Daoy (cell line): ENCODE measurements at places on chromosomes 1 and 21. TPM values are rescaled to one million over a fixed set of nuclear protein-coding genes. Genes with fewer than 3 reads are reported as not detected.

Gene WDR4
- total RNA-seq = 35.8 and 37.9 TPM in 2 replicates

Gene GPR52
- total RNA-seq = not detected in 2 replicates

Gene CLCA2
- total RNA-seq = not detected in 2 replicates

Gene SYTL1
- 1.2 and 2.1 TPM in 2 replicates for total RNA-seq

Gene TMEM54
- 27.7 and 48.1 TPM in 2 replicates for total RNA-seq

Gene GUCA2B
- total RNA-seq = not detected in 2 replicates

Gene LHX8
- 0.46 TPM in 1 of 2 replicates, not detected in the other for total RNA-seq

Gene BATF3
- total RNA-seq = 3.1 and 12.4 TPM in 2 replicates

- DNase-seq = peak; percentile 20
Observed at GRCh38 chr1:203328714-203329122, 22.2 kb downstream of the FMOD start.

DNA sequence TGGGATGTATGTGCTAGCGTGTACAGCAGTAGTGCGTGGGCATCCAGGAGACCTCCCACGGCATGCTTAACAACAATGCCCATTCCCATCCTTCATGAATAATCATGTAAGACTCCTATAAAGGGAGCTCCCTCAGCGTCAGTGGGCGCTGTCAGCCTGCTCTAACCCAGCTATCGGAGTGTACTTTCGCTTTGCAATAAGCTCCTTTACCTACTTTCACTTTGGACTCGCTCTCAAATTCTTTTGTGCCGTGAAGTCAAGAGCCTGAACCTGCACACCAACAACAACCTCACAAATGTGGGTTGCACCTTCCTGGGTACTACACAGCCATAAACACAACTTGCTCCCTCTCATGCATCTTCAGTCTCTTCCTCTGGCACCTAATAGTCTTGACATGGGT lies 114.8 kb upstream of the PAXBP1 start:
- peak; percentile 78 for DNase-seq

- no peak for DNase-seq
Observed at GRCh38 chr1:41726899-41727748, 191.6 kb downstream of the HIVEP3 start.

DNA sequence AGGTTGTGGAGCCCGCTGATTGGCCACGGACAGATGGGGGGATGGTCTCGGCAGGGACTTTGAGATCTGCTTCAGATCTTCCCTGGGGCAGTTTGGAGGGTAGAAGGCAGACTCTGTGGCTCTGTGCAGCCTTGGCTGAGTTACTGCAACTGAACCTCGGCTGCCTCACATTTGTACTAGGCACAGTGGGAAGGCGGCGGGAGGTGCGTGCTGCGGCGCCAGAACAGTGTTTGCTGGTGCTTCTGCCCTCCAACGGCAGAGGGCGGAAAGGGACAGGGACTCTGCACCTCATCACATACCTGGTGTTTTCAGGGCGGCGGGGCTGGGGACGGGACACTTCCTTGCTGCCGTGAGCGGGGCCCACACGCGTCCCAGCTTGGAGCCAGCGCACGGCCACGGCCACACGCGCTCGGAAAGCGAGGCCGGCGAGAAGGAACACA lies 26.2 kb downstream of the SLC66A1 start:
- no peak for DNase-seq

- no peak for DNase-seq
Observed at GRCh38 chr1:207826557-207827487, 75.0 kb downstream of the CD46 start.

DNA sequence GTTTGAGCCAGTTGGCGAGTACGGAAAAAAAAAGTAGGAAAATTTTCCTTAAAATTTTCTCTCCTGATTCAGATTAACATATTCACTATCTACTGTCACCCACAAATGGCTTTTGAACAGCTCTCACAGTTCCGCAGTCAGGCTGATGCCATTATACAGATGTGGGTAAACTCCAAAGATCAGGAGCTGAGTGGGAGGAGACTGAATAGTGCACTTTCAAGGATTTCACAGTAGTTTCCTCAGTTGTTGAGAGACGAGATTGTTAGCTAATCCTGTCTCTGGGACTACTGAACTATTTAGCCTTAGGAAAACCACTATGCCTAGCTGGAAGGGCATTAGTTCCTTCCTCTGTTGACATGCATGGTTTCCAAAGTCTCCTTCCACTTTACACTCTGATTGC lies 3.2 kb upstream of the DISP1 start:
- no peak for DNase-seq

DNA sequence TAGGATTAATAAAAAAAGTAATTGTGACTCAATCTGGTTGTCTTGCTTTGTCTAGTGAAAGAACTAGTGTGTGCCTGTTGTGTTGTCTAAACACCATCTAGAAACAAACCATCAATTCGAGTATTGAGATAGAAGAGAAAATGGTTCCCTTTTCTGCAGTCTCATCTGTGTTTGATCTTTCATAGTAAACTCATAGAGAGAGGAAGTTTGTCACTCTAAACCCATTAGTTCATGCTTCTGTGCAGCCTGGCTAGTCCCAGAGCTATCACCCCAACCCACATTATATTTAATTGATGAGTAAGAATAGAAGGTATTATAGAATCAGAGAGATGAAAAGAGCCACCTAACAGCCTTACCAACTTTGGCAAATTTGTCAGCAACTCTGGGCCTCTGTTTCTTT lies 99.5 kb downstream of the TGFB2 start:
- DNase-seq = no peak

DNA sequence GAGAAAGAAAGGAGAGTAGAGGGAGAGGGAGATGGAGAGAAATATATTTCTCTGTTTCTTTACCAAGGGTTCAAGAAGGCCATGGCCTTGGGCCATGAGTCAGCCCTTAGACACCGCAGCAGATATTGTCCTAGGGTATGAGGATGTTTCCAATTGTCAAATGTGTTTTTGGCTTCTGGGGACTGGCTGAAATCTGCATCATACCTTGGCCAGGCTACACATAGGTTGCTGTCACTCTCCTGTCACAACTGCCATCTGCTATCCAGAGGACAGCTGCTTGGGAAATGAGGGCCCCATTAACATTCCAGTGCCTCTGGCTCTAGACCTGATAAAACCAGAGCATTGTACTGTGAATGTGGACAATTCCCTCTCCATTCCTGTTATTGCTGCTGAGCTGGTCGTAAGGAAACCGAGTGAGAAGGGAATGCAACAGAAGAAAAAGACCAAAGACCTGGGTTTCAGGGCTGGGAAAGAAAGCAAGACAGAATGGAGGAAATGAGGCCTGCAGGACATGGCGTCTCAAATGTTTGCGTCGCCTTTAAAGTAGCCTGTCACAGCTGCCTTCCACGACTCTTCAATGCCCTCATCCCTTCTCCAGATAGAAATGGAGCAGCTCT lies 8.8 kb upstream of the PIGC start:
- no peak for DNase-seq

DNA sequence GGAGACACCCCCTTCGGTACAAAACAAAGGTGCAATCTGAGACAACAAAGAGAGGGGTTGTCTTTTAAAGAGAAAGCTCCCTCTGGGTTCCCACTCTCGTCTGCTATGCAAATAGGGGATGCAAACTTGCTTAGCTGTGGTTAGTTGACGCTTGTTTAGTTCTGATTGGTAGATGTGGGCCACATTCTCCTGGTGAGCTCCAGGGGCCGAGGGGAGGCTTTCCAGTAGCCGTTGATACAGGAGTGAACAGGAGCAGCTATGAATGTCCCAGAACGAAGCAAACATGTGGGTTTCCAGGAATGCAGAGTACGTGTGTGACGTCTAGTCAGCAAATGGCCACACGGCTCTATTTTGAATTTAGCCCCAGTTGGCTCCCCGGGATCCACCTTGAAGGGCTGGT lies 14.7 kb downstream of the TFF2 start:
- peak; percentile 41 for DNase-seq

- peak; percentile 95 for DNase-seq
Observed at GRCh38 chr1:24022581-24023361, 42.6 kb upstream of the SRSF10 start.

DNA sequence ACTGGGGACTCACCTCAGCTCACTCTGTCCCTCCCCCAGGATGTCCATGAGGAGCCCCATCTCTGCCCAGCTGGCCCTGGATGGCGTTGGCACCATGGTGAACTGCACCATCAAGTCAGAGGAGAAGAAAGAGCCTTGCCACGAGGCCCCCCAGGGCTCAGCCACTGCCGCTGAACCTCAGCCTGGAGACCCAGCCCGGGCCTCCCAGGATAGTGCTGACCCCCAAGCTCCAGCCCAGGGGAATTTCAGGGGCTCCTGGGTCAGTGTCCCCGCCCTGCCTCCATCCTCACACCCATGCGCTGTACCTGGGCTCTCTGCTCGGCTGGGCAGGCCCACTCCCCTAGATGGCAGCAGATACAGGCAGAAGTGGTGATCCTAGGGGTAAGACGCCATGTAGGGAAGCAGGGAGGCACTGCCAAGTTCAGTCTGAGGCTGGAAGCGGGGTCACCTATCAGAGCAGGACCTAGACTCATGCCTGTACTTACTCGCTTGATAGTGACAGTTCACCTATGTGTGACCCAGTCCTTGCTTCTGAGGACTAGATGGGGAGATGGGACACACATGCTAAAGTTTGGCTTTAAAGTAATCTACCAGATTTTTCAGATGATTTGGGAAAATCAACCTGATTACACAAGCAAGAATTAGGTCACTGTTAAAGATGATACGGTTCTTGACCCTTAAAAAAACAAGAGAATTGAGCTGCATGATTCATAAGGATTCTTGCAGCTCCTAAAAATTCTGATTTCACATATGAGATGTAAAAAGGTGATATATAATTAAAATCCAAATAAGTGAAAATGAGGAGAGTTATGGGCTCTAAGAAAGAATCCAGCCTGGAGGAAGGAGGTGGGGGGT lies 38.7 kb downstream of the ETNK2 start:
- no peak for DNase-seq

DNA sequence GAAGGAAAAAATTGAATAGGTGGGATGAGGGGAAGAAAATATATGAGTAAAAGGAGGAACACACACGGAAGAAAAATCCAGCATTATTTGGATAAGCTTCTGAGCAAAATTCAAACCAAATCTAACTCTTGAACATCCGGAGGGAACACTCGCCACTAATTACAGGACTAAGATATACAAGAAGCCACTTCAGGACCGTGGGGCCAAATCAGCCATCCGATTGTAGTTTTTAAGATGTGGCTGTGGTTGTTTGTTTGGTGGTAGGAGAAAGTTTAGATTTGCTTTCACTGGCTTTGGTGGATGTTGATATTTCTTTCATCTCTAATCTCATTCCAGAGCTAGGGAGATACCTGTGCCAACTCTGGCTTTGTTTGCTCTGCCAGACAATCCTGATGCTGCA lies 43.7 kb upstream of the ADAMTS1 start:
- DNase-seq = no peak

DNA sequence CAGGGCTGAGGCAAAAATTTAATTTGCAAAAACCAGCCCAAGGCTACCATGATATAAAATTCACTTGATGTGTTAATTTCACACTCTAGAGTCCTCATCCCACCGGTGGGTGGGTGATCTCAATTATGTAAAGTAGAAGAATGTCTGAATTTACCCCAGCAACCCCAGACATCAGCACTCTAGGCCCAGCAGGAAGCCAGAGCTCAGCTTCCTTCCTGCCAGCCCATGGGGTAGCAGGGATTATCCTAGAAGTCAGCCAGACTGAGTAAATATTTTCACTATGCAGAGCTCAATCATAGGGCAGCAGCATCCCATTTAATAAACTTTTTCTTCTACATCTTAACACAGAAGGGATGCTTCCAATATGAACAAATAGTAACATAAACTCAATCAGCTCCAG lies 71.0 kb downstream of the SIPA1L2 start:
- DNase-seq = peak; percentile 16

DNA sequence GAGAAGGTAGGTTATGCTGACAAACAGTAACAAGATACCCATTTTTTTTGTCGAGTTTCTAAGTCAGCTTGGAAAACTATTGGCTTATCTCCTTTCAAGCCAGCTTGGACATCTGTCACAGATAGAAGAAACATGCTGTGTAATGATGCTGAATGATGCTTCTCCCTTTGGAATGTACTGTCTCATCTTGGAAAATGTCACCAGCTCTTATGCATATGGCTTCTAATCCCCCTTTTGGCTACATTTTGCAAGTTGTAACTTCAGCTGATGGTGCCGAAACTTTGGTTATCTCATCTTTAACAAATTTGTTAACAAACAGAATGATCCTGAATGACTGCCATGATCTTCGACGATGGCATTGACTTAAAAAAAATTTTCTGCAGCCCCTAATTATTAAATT lies 68.8 kb upstream of the ST6GALNAC3 start:
- no peak for DNase-seq

DNA sequence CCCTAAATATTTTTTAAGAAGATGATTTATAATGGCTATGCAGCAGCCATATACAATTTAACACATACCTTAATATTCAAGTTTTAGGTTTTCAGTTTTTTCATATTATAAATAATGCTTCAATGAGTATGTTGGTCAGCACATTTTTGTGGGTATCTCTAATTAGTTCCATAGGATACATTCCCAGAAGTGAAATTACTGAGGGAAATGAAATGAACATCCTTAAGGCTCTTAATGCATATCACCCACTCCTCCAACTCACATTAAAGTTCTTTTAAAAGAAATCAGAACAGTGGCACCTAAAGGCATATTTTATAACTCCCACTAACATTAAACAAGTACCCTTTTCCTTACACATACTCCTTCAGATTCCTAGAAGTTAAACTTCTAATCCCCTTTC lies 56.1 kb downstream of the EYA3 start:
- DNase-seq = no peak

DNA sequence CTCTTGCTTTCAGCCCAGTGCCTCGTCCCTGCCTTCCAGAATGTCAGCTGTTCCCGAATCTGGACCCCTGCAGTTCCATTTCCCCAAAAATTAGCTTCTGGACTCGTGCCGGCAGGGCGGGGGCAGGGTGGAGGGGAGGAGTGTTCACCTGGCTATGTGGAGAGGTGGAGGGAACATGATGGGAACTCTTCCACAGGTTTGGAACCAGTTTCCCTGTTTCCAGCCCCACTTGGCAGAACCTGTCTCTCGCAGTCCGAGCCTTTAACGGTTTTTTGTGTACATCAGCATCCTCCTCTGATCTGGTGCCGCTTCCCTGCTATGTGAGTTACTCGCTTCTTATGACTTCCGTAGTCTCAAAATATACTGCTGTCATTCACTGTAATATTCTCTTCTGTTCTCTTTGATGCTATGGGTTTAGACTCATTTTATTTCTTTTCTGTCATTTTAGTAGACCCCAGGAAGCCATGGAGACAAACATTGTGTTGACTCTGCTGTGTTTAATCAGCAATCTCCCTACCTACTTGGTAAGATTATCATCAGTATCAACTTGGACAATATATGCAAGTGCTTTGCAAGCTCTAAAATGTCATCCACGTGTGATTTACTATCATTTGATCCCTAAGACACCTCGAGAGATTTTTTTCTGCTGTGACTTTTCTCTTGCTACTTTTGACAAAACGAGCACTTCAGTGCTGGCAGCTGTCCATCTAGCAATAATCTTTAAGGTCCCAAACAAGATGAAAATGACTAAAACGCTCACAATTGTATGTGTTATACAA lies 33.3 kb upstream of the HNRNPU start:
- no peak for DNase-seq

GRCh38 chr21:45578811-45579381 lies 36.7 kb upstream of the SLC19A1 start:
- DNase-seq = no peak

DNA sequence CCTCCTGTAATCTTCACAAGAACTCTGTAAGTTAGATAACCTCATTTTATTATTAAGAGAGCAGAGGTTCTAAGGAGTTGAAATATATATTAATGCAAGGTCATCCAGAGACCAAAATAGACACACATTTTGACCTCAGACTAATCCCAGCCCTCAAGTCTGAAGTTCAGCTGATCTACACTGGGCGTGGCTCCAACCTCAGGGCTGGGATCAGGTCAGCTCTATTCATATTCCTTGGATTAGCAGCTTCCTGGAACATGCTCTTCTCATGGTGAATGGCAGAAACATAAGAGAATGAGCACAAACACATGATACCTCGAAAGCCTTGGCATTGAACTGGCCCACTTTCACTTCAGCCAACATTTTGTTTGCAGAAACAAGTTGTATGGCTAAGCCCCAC lies 200.8 kb upstream of the ST6GALNAC5 start:
- no peak for DNase-seq
